ENCODE measurements at places on chromosomes 6 and 20.

- DNase-seq = no peak
These were observed 10.8 kb upstream of the DTNBP1 start for GRCh38 chr6:15673666-15674065.

- DNase-seq = no peak
These were observed 159.3 kb upstream of the ECI2 start for GRCh38 chr6:4294636-4295035.

GRCh38 chr6:34152806-34153520 is 7.1 kb upstream of the GRM4 start:
- DNase-seq = no peak

DNA sequence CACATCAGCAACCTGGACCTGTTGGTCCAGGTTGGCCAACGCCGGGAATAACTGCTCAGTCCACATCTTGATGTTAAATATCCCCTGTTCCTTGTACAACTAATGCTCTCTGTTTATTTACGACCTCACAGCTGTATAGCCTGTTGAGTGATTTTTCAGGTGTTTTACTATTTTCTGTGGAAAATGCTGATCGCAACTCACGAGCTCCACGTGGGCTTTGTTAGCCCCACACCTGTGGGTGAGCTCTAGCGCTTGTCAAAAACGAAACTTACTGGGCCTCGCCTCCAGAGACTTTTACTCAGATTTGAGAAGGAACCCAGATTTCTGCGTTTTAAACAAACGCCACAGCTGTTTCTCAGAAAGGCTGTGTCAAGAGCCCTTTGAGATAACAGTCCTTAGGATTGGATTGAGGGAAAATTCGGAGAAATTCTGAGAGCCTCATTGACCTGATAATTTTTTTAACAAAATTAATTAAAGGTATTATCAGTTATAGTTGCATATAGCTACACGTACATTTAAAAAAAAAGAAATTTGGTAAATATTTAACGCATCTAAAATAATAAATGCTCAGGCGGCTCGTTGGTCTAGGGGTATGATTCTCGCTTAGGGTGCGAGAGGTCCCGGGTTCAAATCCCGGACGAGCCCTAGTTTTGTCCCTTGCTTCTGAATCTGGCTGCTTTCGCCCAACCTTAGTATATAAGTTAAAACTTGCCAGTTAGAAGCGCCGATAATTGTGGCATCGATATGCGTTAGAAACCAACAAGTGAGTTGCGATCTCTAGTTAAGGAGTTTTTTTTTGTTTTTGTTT is 16.7 kb downstream of the HMGN4 start:
- peak; percentile 88 for DNase-seq

DNA sequence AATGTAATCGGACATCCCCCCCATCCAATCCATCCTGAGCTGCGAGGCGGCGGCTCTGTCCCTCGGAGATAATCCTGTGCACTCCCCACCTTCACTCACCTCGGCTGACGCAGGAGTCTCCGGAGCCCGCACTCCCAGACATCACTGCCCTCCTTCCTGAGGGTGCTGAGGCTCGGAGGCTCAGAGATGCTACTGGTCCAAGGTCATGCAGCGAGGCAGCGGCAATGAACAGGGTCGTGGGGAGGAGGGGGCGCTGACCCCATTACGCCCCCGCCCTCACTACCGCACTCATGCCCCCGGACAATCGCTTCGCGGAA is 485 bp downstream of the ADISSP start:
- DNase-seq = no peak

DNA sequence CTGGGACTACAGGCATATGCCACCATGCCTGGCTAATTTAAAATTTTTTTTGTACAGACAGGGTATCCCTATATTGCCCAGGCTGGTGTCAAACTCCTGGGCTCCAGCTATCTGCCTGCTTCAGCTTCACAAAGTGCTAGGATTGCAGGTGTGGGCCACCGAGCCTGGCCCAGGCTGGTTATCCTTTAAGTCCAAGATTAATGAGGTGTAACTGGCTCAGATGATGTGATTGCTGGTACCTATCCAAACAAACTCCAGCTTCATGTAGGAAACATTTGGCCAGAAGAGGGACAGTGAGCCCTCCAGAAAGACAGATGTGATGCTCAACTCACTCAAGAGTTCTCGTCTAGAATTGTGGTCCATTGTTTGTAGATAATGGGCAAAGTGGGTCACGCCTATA is 9.2 kb upstream of the ZNF318 start:
- no peak for DNase-seq

GRCh38 chr6:64294034-64294433 is 658.4 kb downstream of the PHF3 start:
- DNase-seq = no peak

DNA sequence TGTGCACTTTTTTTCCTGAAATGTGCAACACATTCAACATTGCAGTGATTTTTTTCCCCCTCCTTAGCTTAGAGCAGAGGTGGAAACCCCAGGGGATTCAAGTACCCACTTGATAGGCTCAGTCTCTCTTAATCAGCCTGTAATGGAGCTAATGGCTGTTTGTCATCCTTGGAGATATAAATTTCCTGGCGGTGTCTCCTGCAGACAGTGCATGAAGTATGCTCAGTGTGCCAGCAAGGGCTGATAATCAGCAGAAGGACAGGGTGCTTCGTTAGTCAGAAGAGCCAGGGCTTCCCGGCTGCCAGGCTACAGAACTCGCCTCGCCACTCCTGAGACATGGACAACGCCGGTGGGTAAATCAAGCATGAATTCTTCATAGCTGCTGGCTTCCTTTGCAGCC is 69.8 kb upstream of the PHACTR2 start:
- no peak for DNase-seq

- DNase-seq = no peak
These were observed 12.5 kb upstream of the PANK2 start for GRCh38 chr20:3876676-3877075.

DNA sequence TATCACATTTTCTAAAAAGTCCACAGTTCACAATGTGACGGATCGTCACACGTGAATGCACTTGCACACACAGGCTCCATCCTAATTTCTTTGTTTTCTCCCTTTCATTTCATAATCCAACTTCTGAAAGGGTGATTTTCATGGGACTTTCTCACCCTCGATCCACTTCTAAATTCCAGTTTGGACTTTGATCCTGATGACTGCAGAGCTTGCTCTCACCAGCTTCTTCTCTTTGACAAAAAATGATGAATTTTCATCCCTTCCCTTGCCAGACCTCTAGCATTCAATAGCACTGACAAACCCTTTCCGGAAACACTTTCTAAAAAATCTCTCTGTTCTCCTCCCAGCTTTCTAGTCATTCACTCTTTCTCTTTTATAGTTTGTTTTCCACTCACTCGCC is 341.2 kb downstream of the SYNE1 start:
- DNase-seq = no peak

DNA sequence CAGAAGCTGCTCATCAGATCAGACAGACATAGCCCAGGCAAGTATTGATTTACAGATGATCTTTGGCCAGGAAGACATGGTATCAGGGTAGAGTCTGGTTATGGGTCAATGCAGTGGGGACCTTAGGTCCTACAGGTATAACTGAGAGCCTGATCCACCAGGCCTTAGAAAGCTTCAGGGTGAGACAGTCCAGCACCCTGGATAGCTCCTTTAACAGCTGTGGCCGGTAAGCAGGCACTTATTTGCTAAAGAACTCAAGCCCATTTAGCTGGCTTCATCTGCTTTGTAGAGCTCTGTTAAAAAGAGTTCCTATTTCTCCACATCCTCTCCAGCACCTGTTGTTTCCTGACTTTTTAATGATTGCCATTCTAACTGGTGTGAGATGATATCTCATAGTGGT is 39.6 kb downstream of the ESR1 start:
- peak; percentile 29 for DNase-seq

- DNase-seq = no peak
These were observed 875.6 kb downstream of the QKI start for GRCh38 chr6:164290101-164290500.

DNA sequence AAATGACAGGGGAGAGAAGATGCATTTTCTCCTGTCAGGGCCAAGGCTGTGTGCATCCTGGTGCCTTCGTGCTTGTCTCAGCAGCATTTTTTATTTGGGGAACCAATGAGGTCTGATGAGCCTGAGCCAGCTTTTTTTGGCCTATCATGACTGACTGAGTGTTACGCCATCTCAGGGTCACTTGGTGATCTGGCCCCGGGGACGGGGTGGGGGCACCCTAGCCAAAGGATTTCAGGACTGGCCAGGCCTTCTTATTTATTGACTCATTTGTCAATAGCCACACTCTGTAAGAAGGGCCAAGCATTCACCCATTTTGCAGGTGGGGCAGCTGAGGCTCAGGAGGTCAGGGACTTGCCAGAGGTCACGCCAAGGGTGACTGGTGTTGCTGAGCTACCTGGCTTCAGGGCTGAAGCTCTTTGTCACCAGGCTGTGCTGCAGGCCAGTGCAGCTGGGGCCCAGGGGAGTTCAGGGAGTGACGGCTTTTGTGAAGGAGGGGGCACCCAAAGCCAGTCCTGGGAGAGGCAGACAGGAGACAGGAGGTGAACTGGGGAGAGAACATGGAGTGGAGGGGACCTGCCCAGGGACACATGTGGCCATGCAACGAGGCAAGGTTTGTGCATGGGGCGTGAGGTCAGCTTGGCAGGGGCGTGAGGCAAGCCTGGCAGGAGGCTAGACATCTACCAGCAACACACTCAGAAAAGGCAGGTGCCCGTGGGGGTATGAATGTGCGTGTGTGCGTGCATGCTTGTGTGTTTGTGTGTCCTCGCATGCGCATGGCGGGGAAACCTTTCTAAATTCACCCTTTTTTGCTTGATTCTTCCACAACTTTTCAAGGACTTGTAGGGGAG is 31.1 kb downstream of the VSTM2L start:
- no peak for DNase-seq

DNA sequence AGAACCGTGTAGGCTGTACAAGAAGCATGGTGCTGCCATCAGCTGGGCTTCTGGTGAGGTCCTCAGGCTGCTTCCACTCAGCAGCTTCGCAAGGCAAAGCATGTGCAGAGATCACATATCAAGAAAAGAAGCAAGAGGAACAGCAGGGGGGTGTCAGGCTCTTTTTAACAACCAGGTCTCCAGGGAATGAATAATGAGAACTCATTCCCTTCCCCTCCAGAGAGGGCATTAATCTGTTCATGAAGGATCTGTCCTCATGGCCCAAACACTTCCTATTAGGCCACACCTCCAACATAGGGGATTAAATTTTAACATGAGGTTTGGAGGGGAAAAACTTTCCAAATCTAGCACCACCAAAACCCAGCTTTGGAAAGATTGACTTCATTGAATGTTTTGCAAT is 20.0 kb downstream of the GINM1 start:
- no peak for DNase-seq

GRCh38 chr20:51128198-51128597 is 105.3 kb upstream of the KCNG1 start:
- DNase-seq = peak; percentile 69

GRCh38 chr6:17585766-17586490 is 14.2 kb upstream of the FAM8A1 start:
- DNase-seq = peak; percentile 19

Data from GM12865 (cell line).